ENCODE measurements at places on chromosomes 2 and 18. TPM values are rescaled to one million over a fixed set of nuclear protein-coding genes. Genes with fewer than 3 reads are reported as not detected.
A peak's percentile ranks its signal among the peaks of the same experiment; 100 is the strongest.

Gene GPR39
- total RNA-seq, result 37.3 TPM

- no peak for DNase-seq
These were observed 76.9 kb downstream of the LBH start for GRCh38 chr2:30308280-30308679.

Gene RFX8
- total RNA-seq, result not detected

Gene CDH7
- not detected for total RNA-seq

DNA sequence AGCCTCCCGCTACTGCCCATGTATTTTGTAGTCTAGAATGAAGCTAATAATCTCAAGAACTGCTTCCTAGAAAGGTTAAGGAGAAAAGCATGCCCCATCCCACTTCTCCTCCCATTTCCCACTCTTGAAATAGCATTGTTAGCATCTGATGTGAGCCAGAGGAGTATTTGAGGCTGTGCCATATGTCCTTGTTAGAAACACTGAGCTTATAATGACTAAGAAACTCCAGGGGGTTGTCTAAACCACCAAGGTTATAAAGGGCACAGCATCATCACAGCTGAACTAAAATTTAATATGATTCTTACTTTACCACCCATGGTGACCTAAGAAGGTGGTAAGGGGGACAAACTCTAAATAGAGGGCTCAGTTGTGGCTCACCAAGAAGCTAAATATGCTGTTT is 16.6 kb downstream of the TSPYL6 start:
- DNase-seq, result no peak

Gene COPS9
- total RNA-seq, result 92.6 TPM

Gene ANKRD30BL
- total RNA-seq, result not detected

Gene CIB4
- not detected for total RNA-seq

DNA sequence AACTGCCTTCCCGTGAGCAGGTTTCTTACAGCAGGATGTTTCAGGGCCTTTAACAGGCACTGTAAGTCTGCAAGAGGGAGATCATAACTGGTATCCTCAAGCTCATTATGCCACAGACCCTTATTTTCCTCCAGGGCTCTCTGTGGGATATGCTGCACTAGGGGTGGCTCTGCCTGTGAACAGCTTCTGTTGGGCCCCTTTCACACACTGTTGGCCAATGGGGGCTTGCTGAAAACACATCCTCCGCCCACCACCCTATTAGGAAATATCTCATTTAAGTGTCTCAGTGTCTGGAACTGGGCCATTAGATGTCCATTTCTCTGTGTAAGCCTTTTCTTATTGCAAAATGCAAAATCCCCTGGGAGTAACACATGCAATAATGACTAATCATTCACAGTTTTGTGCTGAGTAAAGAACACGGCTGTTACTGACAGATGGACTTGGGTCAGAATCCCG is 414.3 kb upstream of the HS6ST1 start:
- DNase-seq, result no peak

Gene ZNF385B
- total RNA-seq, result 2.2 TPM

GRCh38 chr18:46001892-46002291 is 34.8 kb upstream of the EPG5 start:
- no peak for DNase-seq

Gene C2orf80
- not detected for total RNA-seq

Gene VAMP8
- total RNA-seq, result 113 TPM

Gene KRCC1
- 16.9 TPM for total RNA-seq

Gene ALKAL2
- not detected for total RNA-seq

Gene CXCR1
- total RNA-seq, result 0.14 TPM

DNA sequence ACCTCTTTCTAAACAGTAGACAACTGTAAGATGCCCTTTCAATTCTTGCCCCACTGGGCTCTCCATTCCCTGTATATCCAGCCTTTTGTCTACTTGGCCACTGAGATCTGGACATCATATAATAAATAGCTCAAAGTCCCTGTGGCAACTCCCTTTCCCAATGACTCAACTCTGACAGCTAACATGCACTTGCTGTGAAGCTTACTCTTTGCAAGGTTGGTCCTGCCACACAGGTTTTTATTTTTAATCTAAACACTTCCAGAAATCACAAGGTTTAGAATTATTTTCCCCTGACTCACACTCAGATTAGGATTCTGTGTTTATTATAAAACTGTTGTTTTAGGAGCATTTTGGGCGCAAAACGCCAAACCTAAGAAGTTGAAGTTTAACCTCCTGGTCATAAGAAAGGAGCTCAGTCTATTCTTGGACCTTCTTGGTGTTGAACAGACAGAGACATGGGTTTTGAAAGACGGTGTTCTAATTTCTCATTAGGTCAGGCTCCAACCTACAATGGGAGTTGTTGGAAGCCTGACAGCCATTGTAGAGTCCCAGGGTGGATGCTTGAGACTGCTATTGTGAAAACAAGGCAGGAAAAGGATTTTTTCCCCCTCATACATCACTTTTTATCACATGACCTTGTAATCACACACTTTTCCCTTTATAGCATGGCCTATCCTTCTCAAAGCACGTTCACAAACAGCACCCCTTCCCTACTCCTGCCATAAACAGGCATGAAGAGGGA is 124.7 kb upstream of the SERPINE2 start:
- DNase-seq, result no peak

DNA sequence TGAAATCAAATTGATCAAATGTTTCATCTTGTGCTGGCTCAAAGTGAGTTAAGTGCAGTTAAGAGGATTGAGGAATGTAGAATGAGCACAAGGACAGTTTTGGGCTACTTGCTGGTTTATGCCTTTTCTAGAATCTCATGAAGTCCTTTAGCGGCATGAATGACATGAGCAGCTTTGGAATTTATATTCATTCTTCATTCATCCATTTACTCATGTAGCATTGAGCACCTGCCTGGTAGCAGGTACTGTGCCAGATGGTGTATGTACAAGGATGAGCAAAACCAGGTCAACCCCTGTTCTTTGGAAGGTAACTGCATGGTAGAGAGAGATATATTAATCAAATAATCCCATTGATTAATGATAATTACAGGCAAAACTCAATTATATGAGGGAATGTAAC is 1.2 kb downstream of the ICOS start:
- no peak for DNase-seq

DNA sequence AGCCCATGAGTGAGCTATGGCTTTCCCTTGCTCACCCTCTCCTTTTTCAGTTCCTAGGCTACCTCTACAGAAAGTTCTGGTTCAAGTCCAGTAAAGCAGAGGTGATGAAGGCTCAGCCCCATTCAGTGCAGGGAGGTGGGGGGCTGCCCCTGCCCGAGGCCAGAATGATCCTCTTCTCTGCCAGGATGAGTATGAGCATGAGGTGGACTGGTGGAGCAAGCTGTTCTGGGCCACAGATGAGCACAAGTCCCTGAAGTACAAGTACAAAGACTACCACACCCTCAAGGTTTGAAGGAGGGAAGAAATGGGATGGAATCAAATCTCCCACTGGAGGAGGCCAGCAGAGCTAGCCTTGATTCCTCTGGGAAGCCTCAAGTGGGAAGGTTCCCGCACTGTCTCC is 42.4 kb downstream of the LMAN2L start:
- no peak for DNase-seq

Gene LRATD1
- total RNA-seq, result 123 TPM

GRCh38 chr18:57286949-57287348 is 65.4 kb upstream of the ST8SIA3 start:
- DNase-seq, result no peak

GRCh38 chr18:21602299-21602587 is 1.7 kb upstream of the ESCO1 start:
- no peak for DNase-seq

DNA sequence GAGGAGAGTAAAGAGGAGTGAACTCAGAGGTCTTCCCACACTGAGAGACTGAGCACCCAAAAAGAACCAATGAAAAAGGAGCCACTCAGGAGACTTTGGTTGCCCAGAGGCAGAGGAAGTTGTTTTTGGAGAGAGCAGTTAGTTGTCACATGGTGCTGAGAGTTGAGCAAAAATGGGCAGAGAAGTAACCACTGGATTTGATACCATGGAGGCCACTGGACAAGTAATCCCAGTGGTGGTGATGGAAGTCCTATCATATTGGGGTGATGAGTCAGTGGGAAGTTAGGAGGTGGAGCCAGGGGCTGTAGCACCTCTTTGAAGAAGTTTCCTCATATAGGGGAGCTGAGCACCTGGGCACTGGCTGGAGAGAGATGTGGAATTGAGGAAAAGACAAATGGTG is 235.8 kb downstream of the TPGS2 start:
- DNase-seq, result no peak

Gene SNTG2
- total RNA-seq, result 1.9 TPM

DNA sequence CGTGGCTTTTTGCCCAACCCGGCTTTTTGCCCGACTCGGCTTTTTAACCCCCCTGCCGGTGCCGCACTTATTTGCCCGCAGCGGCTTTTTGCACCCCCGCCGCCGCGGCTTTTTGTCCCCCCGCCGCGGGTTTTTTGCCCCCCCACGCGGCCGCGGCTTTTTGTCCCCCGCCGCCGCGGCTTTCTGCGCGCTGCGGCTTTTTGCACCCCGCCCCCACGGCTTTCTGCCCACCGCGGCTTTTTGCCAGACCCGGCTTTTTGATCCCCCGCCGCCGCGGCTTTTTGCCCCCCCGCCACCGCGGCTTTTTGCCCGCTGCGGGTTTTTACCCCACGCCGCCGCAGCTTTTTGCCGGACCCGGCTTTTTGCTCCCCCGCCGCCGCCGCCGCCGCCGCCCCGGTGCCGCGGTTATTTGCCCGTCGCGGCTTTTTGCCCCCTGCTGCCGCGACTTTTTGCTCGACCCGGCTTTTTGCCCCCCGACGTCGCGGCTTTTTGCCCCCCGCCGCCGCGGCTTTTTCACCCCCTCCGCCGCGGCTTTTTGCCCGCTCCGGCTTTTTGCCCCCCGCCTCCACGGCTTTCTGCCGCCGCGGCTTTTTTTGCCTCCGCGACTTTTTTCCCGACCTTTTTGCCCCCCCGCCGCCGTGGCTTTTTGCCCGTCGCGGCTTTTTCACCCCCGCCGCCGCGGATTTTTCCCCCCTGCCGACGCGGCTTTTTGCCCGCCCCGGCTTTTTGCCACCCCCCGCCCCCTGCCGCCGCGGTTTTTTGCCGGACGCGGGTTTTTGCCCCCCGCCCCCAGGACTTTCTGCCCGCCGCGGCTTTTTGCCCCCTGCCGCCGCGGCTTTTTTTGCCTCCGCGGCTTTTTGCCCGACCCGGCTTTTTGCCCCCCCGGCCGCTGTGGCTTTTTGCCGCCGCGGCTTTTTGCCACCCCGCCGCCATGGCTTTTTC is 2786.5 kb downstream of the RPIA start:
- DNase-seq, result no peak

- peak; percentile 27 for DNase-seq
These were observed 64.1 kb downstream of the DTNA start for GRCh38 chr18:34773961-34774766.

GRCh38 chr2:23523373-23524260 is 138.6 kb downstream of the KLHL29 start:
- DNase-seq, result peak; percentile 40

GRCh38 chr2:43221124-43221762 is 5.2 kb downstream of the ZFP36L2 start:
- DNase-seq, result peak; percentile 78

Gene RESP18
- not detected for total RNA-seq
